ENCODE measurements at places on chromosomes 5 and 9.

DNA sequence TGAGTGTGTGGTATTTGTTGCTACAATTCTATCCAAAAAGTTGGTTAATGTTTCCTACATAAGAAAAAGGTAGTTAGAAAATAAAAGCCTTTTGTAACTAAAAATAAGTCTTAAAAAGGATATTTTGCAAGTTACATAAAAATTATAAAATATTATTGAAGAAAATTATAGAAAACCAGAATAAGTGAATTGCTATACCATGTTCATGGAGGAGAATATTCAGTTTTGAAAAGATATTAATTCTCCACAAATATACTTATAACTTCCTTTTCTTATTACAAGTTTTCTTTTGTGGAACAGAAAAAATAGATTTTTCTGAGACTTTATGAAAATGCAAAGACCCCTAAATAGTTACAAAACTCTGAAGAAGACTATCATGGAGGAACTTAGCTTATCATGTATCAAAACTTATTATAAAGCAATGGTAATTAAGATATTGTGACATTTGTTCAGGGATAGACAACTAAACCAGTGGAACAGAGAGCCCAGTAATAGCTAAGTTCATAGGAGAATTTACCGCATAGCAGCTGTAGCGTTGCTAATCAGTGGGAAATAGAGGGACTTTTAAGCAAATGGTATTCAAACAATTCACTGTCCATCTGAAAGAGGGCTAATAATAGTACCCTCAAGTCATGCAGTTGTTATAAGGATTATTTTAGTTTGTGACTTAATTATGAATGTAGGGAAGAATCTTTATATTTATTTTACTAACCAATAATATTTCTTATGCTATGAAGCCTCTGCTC, 515.2 kb upstream of the ZNF608 start:
- DNase-seq = no peak

DNA sequence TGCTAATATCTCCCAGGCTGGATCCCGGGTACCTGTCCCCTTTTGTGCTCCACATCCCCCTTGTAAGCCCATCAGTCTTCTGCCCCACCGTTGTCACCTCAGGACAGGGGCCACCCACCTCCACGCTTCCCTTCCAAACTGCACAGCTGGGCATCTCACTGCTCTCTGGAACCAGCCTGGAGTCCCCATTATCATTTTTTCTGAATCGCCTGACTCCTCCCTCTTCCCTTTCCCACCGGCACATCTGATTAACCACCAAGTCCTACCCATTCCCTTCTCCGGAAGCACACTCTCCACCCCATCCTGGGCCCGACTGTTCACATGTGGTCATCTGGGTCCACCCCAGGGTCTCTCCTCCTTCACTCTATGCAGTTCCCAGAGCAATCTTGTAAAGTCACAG, 53.9 kb downstream of the PSD2 start:
- no peak for DNase-seq

DNA sequence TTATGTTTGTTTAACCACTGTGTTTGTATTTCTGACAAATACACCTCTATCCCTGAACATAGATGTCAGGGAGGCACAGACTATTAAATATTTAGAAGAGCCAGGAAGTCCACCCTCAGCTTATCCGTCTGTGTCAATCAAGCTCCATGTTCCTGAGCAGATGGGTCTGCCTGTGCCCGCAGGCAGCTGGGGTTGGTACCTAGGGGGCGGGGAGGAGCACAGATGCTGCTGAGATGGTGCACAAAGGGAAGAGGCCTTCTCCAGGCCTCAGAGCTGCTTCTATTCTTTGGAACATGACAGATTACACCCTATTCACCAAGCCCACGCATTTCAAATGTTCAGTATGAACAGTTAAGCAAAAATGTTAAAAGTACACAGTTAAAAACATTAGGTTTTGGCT, 142.1 kb downstream of the EPB41L4A start:
- DNase-seq = no peak

- no peak for DNase-seq
Observed at GRCh38 chr9:136926154-136926704, 18.3 kb downstream of the FBXW5 start.

- no peak for DNase-seq
Observed at GRCh38 chr9:81417299-81417675, 272.1 kb downstream of the TLE1 start.

GRCh38 chr9:135613946-135614805, 25.2 kb downstream of the GLT6D1 start:
- no peak for DNase-seq

GRCh38 chr9:73916016-73916673, 581.0 kb upstream of the RORB start:
- DNase-seq = no peak

- DNase-seq = no peak
Observed at GRCh38 chr5:77316871-77317661, 106.6 kb downstream of the PDE8B start.

GRCh38 chr5:122924203-122924602, 78.8 kb downstream of the SNX24 start:
- no peak for DNase-seq

GRCh38 chr5:140965905-140966292, 377 bp upstream of the PCDHAC2 start:
- DNase-seq = no peak

GRCh38 chr9:124754289-124754688, 16.8 kb downstream of the NR6A1 start:
- DNase-seq = no peak

GRCh38 chr5:164027738-164028137, 522.3 kb downstream of the MAT2B start:
- DNase-seq = no peak

DNA sequence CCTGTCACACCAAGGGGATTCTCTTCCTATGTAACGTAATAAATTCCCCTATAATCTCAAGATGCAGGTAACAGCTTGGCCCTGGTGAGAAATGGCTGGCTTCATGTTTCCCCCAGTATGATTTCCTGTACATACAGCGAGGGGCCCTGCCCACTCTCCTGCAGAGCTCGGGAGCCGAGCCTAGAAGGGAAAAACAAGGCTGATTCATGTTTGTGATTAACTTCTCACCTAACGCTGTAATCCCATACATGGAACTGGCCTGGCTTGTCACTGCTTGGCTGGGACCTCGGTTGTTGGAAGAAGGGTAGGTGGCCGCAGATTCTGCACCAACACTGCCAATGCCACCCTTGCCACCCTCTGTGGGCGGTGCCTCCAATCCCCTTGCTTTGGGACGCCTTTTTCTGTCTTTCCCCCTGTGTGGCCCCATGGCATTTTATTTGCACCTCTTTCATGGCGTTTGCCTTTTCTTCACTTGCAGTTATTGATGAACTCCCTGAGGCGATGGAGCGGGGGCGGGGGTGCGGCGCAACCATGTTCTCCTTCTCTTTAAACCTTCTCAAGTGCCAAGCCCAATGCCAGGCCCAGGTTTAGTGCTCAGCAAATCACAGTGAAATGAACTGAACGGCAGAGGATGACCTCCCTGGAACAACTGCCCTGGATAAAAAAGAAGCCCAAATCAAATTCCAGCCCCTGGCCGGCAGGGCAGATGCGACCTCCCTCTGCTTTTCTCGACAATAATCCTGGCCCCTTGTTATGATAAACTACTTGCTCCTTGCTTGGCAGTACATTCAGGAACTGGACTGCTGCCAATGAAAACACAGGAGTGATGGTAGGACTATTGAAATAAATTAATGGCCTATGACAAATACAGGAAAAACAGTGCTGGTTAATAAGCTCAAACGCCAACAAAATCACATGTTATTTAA, 108.1 kb downstream of the TMEM174 start:
- DNase-seq = no peak

GRCh38 chr9:20980832-20981455, 50.5 kb downstream of the HACD4 start:
- no peak for DNase-seq

- no peak for DNase-seq
Observed at GRCh38 chr5:43338862-43339261, 25.6 kb upstream of the HMGCS1 start.

- DNase-seq = no peak
Observed at GRCh38 chr5:15371184-15371583, 128.8 kb upstream of the FBXL7 start.

DNA sequence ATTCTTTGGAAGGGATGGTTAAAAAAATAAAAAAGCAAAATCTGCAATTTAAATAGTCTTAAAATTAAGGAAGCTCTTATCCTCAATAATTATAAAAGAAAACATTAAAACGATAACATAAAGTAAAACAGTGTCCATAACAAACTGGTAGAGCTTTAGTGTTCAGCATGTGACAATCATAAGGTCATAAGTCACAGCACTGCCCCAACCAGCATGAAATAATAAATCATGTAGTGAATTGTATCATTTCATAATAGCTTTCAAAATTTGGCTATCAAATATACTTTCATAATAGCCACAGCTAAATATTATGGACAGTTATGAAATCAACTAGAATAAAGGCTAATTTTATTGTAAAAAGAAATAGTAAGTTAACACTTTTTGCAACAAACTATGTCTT, 10.0 kb downstream of the NR3C1 start:
- DNase-seq = no peak

GRCh38 chr5:36462295-36463021, 143.9 kb upstream of the SLC1A3 start:
- no peak for DNase-seq

GRCh38 chr9:68931821-68932220, 82.1 kb downstream of the PRKACG start:
- DNase-seq = no peak

DNA sequence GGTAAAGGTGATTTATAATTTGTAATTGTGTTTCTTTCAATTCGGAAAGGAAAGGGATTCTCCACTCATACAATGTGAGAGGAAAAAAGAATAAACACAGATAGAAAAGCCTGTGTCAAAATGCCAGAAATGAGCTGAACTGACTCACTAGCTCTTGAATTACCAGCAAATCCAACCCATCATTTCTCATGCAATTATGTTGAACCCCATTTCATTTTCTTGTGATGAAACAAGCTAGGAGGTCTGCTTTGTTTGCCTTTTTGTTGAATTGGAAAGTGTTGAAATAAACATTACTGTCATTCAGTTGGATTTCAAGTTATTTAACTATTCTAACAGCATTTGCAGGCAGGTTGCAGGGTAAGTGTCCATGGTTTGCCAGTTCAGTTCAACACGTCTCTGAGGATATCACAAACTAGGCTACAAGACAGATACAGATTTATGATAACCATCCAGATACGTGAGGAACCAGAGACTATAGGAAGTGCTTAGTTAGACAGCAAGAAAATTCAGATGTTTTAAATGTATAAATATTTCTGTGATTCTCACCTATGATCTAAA, 547.2 kb downstream of the MAT2B start:
- no peak for DNase-seq

- DNase-seq = no peak
Observed at GRCh38 chr5:169646856-169647255, 9.8 kb downstream of the DOCK2 start.

DNA sequence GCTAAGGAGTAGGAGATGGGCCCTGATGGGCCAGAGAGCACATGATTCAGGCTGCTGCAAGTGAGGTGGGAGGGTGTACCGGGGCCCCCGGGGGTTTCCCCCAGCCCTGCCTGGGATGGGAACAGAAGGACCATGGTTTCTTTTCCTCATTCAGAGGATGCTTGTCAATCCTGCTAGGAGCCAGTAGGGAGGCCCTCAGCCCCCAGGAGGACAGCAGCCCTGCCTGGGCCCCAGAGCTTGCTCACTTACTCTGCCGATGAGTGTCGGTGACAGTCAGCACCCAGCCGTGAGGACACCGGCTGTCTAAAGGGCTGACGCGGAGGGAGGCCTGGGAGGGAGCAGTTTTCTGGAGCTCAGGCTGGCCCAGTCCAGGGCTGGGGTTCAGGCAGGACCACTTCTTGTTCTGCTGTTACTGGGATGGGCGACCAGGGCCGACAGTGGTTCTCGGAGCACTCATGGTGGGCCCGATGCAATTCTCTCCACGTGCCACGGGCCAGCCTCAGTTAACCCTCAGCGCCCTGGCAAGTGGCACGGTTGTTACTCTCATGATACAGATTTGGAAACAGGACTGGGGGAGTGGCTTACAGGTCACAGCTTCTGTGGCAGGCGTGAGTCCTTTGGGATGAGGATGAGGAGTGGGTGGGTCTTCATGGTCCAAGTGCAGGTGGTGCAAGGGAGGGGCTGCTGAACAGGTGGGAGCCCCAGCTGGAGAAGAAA, 1.8 kb downstream of the ARRDC1 start:
- DNase-seq = no peak

DNA sequence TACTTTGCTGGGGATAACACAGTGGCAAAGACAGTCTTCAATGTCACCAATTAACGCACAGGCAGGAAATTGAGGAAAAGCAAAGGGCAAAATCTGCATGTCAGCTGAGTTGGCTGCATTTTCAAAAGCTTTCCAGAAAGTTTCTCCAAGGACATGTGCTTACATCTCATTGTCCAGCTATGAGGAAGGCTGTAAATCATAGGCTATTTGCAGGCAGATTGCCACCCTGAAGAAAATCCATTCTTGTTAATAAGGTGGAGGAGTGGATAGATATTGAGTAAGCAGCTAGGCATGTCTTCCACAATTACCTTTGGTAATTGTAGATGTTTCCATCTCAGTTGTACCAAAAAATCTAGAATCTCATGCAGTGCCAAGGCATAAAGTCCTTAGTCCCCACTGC, 278.0 kb upstream of the NUDT12 start:
- DNase-seq = no peak

DNA sequence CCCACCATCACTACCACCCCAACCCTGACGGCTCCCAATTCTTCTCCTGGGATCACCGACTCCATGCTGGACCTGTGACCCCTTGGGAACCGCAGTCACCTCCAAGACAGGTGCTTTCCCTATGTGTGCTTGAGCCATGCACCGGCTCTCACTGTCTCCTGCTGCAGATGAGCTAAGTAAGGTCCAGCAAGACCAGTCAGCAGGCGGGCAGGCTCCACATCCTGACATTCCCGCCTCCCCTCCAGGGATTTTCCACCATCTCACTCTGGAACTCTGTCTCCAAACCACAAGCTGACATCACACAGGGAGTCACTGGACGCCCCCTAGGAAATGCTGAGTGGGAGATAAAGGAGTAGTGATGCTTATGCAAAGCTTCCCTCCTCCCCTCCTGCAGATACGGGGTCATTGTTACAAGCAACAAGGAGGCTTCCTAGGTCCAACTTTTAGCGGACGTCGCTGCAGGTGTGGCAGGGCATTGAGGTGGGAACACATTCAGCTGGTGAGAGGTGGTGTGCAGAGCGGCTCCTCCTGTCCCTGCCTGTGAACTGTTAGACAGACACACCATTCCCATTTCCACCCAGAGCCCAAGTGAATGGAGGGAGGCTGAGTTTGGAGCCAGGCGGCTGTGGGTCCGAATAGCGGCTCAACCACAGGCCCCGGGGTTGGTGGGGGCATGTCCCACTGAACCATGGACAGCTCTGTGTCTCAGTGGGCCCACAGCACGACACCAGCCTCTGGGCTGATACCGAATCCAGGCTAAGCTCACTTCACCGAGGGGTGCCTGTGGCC, 129.2 kb upstream of the PHYKPL start:
- DNase-seq = no peak

- DNase-seq = no peak
Observed at GRCh38 chr9:131621551-131622358, 76.4 kb downstream of the PRRT1B start.

DNA sequence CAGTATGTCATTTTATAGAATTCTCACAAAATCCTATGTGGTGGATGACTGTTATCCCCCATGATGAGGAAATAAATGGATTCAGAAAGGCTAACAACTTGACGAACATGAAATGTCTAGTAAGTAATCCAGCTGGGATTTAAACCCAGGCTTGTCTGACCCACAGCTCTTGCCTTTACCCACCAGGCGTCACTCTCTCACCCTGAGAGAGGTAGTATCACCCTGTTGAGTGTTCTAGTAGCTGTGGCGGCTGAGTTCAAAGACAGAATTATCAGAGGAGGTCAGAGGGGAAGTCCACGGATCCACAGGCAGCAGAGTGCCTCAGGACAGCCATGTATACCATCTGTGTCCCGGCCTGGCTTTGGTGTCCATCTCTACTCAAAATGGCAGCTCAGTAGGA, 113.8 kb downstream of the ZNF462 start:
- no peak for DNase-seq

Data from left ventricle myocardium inferior (tissue), 1 donor.